ENCODE measurements at places on chromosomes 12 and 14. TPM values are rescaled to one million over a fixed set of nuclear protein-coding genes. Genes with fewer than 3 reads are reported as not detected.

GRCh38 chr12:101207086-101207780, 2.8 kb downstream of the SLC5A8 start:
- no peak for DNase-seq

GRCh38 chr14:69484444-69485314, at the start of gene PLEKHD1:
Gene PLEKHD1 (plus strand): TSS chr14:69484728. CDS start chr14:69484966, 238 bp downstream.
- no peak for DNase-seq

GRCh38 chr12:116513944-116514343, 45.2 kb upstream of the MAP1LC3B2 start:
- DNase-seq: no peak

- DNase-seq: peak; percentile 98
Measured at GRCh38 chr14:24442240-24443052, at the start of gene SDR39U1. Gene SDR39U1 (minus strand): TSS chr14:24442776. CDS start chr14:24442769, 7 bp downstream.

GRCh38 chr12:47085815-47086252, 6.1 kb upstream of the AMIGO2 start:
- DNase-seq: peak; percentile 70

DNA sequence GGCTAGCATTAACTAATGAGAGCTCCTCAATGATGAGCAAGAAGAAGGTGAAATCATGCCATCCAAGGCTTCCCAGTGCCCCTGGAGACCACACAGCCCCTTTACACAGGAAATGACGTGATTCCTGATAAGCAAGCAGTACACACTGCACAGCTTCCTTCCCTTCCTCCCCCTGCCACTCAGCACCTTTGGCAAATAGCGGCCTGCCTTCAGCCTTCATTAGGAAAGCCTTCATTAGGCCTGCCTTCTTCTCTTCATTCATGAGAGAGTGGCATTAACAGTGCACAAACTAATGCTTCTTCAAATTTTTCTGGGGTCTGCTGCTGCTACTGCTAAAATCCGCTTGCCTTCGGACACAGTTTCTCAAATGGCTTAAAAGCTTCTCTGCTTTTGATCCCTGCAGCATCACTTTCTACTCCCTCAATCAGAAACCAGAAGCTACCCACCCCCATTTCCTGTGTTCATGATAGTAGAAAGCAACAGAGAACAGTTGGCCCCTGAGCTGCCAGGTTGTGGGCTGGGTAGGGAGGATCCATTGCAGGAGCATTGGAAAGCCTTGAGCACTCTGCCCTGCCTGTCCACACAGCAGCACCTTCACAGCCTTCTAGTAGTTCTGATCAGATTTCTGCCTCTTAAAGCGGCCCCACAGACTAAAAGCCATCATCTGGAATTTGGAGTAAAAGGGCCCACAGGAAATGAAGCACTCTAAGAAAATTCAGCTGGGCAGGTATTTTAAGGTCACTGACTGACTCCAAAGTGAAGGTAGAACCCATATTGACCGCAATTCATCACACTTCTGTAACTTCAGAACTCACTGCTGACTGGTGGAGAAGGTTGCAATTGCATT, 103.8 kb upstream of the ETV6 start:
- DNase-seq: no peak

DNA sequence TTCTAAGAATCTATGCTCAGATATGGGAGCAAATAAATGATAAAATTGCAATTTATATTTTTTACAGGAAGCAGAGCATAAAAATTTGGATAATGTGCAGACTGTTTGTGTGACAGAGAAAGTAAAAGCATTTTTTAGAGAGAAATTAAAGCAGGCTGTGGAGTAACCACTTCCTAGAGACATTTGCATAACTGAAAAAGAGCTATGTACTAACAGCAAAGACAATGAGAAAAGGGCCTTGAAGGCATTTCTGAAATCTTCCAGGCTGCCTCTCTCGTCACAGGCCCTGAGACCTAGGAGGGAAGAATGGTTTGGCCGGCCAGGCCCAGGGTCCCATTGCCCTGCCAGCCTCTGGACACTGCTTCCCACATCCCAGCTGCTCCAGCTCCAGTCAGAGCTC, 247.2 kb downstream of the ALX1 start:
- DNase-seq: no peak

DNA sequence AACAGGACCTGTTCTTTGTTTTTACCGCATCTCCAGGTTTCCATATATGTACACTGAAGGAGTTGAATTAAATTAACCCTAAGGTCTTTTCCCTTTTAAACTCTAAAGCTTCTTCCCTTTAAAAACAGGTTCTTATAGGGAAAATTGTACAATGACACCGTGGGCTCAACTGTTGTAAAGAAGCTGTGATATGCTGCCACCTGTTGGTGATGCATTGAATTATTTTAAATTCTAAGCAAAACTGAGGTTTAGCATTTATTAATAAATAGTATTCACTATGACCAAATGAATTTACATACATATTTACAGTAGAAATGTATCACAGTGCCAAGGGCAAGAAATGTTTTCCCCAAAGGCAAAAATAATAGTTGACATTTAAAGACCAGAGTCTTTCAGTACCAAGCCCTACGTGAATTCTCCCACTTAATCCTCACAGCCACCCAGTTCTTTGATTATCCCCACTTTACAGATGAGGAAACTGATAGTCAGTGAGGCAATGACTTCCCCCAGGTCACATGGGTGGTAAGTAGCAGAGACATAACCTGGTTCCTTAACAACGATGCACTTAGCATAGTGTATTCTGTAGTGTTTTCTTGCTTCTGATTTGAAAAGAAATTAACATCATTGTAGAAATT, 35.7 kb upstream of the TMEM263 start:
- peak; percentile 50 for DNase-seq

GRCh38 chr14:72550513-72550912, 343.4 kb downstream of the DPF3 start:
- DNase-seq: no peak

Gene TCL1B
- total RNA-seq: not detected

Gene AQP2
- total RNA-seq: not detected

Gene AGAP2
- 0.08 TPM for total RNA-seq

Gene CLEC1B
- total RNA-seq: not detected

Gene TSPAN11
- 0.15 TPM for total RNA-seq

Gene LTBR
- total RNA-seq: 108 TPM

Data from HFFc6 (cell line).